ENCODE measurements at places on chromosomes 12 and 14.
A peak's percentile ranks its signal among the peaks of the same experiment; 100 is the strongest.

- DNase-seq = no peak
These were observed 18.2 kb downstream of the CEP128 start for GRCh38 chr14:80923368-80923767.

GRCh38 chr12:24688601-24689000 lies 260.3 kb downstream of the BCAT1 start:
- DNase-seq = no peak

- DNase-seq = no peak
These were observed 65.3 kb upstream of the TMEM233 start for GRCh38 chr12:119528241-119528640.

GRCh38 chr12:51395283-51396230 lies 4.4 kb upstream of the GALNT6 start:
- no peak for DNase-seq

- DNase-seq = no peak
These were observed 99.0 kb upstream of the PKP2 start for GRCh38 chr12:32995623-32996022.

DNA sequence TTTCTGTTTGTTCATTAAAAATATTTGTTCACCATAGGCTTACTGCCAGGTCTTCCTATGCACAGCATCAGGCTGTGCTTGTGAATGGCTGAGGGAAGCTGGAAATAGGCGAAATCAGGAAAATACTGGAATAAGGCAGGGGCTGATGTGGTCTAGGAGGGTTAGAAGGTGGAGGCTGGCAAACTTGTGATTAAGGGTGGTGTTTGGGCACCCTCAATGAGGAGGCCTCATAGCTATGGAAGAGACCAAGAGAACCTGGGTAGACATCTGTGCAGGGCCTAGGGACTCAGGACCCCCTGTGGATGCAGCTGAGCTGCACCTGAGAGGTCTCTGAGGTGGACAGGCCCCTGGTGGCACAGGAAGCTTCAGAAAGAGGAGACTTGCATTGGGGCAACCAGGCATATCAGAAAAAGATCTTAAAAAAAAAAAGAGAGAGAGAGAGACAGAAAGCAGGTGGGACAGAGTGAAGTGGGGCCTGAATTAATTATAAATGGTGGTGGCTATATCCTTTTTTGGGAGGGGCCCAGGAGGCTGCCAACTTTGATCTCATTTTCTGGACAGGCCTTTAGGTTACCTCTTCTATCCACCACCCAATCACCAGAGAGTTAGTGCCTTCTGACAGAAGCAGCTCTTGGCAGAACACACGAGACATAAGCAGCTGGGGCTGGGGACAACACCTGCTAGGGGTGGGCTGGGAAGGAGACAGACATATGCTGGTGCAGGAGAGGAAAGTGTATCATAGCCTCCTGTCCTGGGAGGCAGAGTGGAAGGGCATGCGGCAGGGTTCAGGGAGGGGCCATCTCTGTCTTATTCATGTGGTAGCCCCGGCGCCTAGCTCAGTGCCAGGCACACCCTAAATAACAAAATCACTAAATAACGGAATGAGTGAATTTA lies 46.7 kb upstream of the ATP23 start:
- DNase-seq = peak; percentile 92

- DNase-seq = no peak
These were observed 176.1 kb upstream of the SLC38A2 start for GRCh38 chr12:46548605-46549071.

- peak; percentile 94 for DNase-seq
These were observed 62.5 kb upstream of the PYGL start for GRCh38 chr14:51006781-51007211.

DNA sequence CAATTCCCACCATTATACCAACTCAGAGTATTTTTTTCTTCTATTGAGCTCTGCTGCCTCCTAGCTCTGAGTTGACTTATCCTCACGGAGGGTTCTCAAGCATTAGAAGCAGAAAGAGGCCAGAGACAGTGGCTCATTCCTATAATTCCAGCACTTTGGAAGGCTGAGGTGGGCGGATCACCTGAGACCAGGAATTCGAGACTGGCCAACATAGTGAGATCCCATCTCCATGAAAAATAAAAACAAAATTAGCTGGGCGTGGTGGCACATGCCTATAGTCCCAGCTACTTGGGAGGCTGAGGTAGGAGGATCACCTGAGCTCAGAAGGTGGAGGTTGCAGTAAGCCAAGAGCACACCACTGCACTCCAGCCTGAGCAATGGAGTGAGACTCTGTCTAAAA lies 21.0 kb downstream of the HPD start:
- DNase-seq = no peak

- DNase-seq = no peak
These were observed at the start of gene SLCO1A2 for GRCh38 chr12:21334771-21335325. TSS of gene SLCO1A2 (minus strand) at chr12:21334917. CDS start at chr12:21334647, 270 bp downstream.

GRCh38 chr12:6178981-6179761 lies 21.0 kb upstream of the CD9 start:
- no peak for DNase-seq

DNA sequence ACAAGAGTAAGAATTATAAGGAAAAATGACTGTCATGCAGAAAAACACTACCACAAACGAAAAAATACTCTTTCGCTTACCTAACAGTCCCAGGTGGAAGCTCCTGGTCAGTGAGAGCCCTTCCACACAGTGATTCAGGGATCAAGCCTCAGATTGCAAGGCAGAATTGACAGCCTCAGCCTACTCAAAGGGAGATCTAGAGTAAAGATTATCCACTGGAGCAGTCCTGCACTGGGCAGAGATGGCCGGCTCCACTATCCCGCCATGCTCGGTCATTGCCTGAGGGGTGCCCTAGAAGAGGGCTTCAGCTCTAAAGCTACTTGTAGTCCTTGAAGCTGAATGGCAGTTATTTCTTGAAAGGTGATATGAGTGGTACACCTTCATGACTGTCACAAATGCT lies 174.7 kb downstream of the TTC8 start:
- no peak for DNase-seq

DNA sequence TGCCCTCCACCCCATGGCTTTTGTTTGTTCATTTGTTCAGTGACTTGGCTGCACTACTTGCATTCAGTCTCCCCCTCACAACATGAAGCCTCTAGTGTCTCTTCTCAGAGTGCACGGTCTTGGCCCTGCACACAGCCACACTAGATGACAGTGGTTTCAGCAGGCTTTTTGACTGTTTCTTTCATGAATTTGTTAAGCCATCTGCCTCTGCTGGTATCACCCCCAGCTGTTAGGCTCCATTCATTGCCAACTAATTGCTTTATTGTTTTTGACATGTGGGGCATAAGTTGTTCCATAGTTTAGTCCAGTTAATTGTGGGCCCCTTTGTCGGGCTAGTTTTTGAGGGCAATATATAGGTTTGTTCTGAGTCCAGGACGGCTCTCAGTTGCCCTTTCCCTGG lies 18.8 kb downstream of the OS9 start:
- DNase-seq = no peak

DNA sequence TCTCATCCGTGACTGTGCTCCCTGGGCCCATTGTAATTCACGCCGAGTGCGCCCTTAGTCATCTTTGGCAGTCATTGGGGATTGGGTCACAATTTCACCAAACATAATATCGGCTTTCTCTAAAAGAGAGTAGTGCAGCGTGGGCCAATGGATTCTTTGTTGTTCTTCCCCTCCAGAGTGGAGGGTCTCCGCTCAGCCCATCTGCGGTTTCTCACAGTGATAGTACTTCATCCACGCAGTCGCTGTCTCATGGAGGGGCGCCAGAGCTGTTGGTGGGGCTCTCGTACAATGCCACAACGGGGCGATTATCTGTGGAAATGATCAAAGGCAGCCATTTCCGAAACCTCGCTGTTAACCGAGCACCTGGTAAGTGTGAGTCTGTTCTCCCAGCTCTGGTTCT lies 321.8 kb downstream of the SNAPC1 start:
- no peak for DNase-seq

DNA sequence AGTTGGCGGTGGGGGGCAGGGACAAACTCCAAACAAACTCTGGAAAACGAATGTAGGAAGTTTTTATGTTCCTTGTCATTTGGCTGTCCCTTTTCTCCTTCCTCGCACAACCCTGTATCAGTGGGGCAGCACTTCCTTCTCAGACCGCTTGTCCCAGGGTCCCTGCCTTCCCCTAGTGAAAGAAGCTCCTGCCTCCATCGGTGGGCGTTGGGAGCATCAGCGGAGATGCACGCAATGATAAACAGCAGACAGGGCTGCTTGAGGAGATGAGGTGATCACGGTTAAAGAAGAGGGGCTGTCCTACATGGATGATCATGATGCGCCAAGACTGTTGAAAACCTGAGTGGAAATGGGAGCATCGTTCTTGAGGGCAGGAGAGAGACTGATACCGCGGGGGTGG lies 620 bp downstream of the C1S start:
- DNase-seq = no peak

GRCh38 chr14:103430358-103430757 lies 45.1 kb downstream of the MARK3 start:
- DNase-seq = no peak

DNA sequence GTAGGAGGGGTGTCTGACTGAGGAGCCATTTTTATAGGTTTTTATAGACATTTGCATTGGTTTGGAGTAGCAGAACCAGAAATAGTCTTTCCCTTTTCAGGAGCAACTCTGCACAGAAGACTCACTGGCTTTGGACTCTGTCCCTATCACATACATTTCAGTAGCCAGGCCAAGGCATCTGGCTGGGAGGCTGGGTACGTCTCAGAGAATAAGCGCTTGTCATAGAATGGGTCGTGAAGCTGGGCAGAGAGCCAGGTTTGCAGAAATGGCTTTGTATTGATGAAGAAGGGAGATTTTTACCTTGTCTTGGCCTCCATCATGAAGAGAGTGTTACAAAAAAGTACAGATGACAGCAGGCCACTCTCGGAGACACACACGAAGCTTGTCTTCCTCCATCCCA lies 98.6 kb downstream of the CACNA1C start:
- DNase-seq = no peak

DNA sequence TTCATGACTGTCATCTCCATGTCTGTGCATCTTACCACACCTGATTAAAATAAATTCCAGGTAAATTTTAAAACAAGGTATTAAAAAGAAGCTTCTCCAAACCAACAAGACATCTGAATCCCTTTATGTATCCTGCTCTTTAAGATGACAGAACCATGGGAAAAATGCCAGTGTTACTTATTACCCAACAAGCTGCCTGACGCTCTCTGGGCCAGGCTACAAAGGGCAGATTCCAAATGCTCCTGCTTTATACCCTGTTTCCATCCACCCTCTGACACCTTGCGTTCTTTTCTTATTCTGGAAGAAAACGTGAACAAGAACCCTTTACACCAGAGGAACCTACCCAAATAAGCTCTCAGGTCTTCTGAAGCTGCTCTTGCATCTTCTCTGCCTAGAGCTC lies 70.7 kb downstream of the SLC8A3 start:
- no peak for DNase-seq

GRCh38 chr14:77290705-77291104 lies 19.7 kb upstream of the NGB start:
- DNase-seq = no peak

DNA sequence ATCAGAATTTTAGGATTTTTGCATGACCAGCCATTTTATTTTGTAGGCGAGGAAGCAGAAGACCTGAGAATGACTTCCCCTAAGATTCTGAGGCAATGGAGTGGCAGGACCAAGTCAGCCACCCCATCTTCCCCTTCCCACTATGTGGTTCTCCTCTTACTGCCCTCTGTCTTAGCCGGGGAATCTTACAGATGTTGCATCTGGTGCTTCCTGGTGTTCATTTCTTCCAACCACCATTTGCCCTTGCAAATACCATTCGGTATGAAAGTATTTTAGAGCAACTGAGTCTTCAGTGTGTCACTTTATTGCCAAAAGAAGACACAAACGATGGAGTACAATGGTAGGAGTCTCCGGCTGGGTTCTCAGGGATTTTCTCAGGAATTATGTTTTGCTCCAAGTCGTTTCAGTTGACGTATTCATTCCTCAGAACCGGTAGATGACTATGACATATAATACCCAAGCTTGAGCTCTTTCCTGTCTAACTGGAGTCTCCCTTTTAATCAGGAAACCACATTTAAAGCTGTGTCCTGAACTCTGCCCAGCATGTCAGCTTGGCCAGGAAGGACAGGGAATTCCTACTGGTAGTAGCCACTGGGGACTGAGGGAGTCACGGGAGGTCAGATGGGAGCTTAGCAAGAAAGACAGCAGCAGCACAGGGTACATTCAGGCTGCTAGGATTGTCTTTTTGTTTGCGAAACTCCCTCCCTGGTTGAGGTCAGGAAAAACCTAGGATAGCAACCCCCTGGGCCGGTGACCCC lies 87.0 kb downstream of the SAMD4A start:
- no peak for DNase-seq

- DNase-seq = no peak
These were observed 57.0 kb upstream of the FOXN3 start for GRCh38 chr14:89473989-89474388.

- no peak for DNase-seq
These were observed 135.8 kb upstream of the PLXNC1 start for GRCh38 chr12:94012590-94012989.

- DNase-seq = no peak
These were observed 63.9 kb upstream of the TMEM260 start for GRCh38 chr14:56515739-56516138.

DNA sequence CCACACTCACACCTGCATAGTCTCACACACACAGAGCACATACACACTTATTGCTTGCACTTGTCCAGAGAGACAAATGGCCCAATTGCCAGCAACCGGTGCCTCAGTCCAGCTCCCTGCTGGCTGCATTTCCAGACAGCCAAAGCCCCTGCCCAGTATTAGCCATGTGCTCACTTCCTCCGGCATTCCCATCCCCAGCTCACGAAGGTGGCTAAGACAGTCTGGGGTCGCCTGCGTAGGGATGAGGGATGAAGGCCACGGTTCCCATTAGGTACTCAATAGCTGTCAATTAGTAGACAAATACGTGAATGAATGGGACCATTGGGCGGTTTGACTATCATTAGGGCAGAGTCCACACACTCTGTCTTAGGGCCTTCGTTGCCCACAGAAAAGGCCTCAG lies 146.8 kb upstream of the EGLN3 start:
- no peak for DNase-seq

DNA sequence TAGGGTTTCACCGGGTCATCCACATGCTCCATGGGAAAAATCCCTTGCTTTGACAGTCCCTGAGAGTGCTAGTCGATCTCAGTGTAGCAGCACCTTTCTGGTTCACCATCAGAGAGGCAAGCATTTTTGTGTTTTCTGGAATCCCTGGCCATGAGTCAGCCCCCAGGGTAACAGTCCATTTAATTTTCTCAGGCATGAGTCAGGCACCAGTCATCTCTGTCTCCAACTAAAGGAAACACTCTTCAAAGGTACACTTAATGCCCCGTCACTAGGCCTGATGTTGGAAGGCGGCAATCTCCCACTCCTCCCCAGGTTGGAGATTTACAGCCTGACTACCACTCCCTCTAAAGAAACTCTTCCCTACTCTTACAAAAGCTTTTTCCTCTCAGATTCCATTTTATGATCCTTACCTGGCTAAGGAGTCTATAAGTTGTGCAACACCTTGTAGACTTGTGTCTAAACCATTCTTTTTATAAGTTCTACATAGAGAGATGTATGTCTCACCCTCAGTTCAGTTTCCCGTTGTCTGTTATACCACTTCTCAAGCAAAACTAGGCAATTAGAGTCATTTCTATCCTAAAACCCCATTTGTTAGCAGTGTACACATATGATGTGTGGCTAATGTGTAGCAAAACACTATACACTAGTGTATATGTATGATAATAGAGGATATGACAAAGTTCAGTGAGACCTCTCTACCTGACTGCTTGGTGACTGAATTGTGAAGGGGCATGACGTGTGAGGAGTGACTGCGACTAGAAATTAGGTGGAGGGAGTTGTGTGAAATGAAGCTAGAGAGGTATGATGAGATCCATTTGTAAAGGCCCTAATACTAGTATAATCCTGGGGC lies 24.6 kb downstream of the TMEM19 start:
- DNase-seq = no peak
